HEK293T (cell line): ENCODE measurements at places on chromosomes 2 and 18.

DNA sequence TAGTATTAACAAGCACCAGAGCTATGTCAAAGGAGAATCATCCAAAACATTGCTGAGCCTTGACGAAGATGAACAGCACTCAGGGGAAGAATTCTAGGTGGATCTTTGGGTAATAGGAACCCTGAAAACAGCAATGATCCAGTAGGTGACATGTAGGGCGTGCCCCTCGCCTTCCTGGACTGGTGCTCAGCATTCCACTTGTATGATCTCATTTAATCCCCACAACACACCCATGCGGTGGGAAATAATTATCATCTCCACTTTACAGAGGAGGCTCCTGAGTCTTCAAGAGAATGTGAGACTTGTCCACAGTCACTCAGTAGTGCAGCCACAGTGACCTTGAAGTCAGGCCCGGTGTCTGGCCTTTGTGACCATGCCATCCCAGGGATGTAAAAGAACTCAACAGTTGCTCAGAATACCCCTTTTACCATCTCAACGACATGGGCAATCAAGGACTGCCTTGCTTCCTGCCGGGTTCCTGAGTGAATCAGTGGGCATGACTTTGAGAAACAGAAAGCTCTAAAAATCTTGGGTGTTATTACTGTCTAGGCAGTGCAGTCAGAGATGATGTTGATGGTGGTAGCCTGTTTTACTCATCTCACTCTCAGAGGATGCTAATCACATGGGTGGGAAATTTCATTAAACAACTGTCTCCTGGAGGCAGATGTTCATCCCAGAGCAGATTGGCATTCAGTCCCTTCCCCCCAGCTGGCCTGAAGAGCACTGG, 161.6 kb downstream of the BCL11A start:
- no peak for DNase-seq

- DNase-seq: no peak
Measured at GRCh38 chr2:232483311-232483922, 4.2 kb downstream of the ECEL1 start.

GRCh38 chr2:174342686-174343342, 8.1 kb downstream of the SP9 start:
- DNase-seq: no peak

DNA sequence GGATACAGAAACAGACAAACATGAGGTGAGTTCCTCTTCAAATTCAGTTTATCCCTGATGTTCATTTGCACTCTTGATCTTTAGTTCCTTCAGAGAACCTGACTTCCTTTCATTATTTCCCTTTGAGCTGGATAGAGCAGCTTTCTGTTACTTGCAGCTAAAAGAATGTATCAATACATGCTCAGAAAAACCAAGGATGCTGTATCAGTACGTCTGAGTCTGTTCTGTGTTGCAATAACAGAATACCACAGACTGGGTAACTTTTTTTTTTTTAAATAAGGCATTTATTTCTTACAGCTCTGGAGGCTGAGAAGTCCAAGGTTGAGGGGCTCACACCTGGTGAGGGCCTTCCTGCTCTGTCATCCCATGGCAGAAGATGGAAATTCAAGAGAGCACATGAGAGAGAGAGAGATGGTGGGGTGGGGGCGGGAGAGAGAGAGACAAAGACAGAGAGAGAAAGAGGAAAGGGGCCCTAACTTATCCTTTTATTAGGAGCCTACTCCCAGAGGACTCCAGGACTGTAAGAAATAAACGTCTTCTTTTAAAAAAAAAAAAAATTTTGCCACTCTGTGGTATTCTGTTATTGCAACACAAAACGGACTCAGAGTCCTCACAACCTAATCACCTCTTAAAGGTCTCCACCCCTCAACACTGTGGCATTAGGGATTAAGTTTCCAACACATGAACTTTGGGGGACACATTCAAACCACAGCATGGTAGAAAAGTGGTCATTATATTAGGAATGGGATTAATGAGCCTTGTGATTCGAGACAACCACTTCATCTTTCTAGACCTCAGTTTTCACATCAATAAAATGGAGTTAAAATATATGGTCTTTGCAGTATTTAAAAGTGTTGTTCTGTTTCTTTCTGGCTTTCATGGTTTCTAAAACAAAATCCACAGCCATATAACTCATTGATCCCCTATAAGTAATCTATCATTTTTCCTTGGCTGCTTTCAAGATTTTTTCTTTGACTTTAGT, 18.4 kb upstream of the SELENOI start:
- DNase-seq: no peak

DNA sequence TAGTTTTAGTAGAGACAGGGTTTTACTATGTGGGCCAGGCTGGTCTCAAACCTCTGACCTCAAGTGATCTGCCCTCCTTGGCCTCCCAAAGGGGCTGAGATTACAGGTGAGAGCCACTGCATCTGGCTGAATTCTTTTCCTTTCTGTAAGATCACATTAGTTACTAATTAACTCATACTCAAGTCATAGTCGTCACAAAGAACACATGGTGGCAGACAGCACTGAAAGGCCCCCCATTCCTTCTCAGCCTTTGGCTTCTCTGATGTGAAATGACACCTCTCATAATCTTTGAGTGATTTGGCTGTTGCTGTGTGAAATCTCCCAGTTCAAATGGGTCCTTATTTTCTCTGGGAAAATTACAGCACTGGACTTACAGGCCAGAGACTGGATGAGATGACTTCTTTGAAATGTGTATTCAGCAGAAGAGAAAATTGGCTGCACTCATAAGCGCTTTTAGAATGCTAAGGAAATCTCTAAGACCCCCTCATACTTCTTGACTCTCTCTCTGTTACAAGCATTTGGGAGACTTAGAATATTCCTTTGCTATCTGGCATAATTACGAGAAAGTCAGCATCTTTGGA, 764.8 kb downstream of the RNF144A start:
- DNase-seq: no peak

- DNase-seq: no peak
Measured at GRCh38 chr2:64606479-64607363, 47.0 kb downstream of the SERTAD2 start.

DNA sequence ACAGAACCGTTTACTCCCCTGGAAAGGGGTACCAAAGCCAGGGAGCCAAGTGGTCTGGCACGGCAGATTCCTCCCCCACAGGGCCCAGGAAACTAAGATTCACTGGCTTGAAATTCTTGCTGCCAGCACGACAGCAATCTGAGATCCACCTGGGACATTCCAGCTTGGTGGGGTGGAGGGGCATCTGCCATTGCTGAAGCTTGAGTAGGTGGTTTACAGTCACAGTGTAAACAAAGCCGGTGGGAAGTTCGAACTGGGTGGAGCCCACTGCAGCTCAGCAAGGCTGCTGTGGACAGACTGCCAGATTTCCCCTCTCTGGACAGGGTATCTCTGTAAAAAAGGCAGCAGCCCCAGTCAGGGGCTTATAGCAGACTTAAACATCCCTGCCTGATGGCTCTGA, 901.7 kb upstream of the LRRTM1 start:
- DNase-seq: no peak

- no peak for DNase-seq
Measured at GRCh38 chr18:27378431-27379095, 193.5 kb upstream of the CHST9 start.

GRCh38 chr2:162111958-162112850, 38.2 kb upstream of the DPP4 start:
- DNase-seq: no peak

DNA sequence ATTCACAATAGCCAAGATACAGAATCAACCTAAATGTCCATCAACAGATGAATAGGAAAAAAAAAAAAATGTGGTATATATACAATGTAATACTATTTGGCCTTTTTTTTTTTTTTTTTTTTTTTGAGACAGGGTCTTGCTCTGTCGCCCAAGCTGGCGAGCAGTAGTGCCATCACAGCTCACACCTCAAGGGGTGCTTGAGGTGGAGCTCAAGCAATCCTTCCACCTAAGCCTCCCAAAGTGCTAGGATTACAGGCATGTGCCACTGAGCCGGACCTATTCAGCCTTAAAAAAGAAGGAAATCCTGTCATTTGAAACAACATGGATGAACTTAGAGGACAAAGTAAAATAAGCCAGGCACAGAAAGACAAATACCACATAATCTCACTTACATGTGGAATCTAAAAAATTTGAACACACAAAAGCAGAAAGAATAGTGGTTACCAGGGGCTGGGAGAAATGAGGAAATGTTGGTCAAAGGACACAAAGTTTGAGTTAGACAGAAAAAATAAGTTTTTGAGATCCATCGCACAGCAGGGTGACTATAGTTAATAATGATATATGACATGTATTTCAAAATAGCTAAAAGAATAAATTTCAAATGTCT, 26.0 kb downstream of the TLK1 start:
- no peak for DNase-seq

- DNase-seq: no peak
Measured at GRCh38 chr2:76678383-76679024, 843.7 kb downstream of the LRRTM4 start.

- no peak for DNase-seq
Measured at GRCh38 chr2:892892-893291, 57.8 kb upstream of the SNTG2 start.

DNA sequence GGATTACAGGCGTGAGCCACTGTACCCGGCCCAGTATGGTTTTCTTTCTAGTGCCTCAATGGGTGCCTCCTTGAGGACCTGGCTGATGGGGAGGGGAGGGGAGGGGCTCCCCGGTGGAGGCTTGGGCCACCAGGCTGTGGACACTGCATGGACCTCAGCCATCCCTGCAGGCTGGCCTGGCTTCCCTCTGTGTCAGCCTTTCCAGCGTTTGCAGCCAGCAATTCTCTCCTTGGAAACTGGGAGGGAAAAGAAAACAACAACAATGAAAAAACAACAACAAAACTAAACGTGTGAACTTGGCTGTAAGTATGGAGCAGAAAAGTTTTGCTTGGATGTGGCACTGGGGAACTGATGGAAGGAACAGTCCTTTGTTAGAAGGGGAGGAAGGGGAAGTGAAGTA, 159.3 kb downstream of the GLI2 start:
- DNase-seq: no peak

DNA sequence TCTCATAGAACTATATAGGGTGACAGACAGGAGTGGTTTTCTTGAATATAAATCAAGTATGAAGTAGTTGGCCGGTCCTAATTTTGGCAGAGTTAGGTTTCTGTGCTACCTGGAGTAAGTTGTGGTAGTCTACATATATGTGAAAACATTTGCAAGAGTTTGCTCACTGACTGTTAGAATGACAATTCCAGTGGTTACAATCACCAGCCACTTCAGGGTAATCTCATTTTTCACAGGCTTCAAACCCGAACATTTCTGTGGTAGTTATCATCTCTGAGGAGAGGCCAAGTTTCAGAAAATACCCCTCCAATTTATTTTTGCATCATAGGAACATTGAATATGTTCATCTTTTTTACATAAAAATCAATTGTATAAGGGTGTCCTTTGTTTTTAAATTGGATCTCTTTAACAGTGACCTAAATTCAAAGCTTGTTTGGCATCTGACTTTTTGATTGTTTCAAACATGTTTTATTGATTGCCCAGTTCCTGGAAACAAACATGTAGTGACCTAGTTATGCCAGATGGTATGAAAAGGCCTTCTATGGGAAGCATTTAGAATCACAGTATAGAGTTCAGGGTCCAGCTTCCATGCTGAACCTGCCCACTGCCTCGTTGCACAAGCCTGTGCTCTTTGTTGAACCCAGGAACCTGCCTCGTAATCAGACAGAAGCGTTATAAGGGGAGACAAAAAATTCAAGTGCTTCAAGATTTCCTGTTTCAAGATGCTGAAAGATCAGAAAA, 250.6 kb downstream of the LTBP1 start:
- no peak for DNase-seq

DNA sequence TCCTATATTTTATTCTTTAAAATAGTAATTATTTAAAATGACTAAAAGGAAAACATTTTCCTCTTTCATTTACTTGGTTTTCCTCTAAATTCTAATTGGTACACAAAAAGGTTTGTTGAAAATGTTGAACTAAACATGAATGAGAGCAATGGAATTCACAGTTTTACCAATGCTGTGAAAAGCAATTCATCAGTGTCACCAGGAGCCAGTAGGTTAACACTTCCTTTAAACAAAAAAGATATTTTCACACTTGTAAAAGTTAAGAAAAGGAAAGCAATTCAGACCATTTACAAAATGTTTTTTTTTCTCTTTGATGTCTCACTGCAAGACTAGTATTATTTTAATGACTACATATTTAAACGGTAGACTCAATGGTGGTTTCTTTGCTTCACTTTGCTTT, 341.6 kb downstream of the RIT2 start:
- DNase-seq: no peak

GRCh38 chr2:237025090-237025865, 60.4 kb upstream of the COPS8 start:
- no peak for DNase-seq
